ENCODE measurements at places on chromosomes 13 and 19. TPM values are rescaled to one million over a fixed set of nuclear protein-coding genes. Genes with fewer than 3 reads are reported as not detected.

GRCh38 chr19:2805991-2806649, 13.5 kb upstream of the ZNF554 start:
- no peak overlapping the region for H3K4me3 ChIP-seq
- H3K4me1 ChIP-seq: no peaks in the 10 kb centered on the region
- H3K27ac ChIP-seq: no peak overlapping the region
- DNase-seq: no peak
- H3K27me3 ChIP-seq: no peaks in the 10 kb centered on the region

GRCh38 chr13:73107970-73108369, 49.2 kb downstream of the KLF5 start:
- H3K36me3 ChIP-seq: no peaks in the 10 kb centered on the region
- no peaks in the 10 kb centered on the region for H3K4me1 ChIP-seq
- no peak overlapping the region for H3K4me3 ChIP-seq
- H3K27ac ChIP-seq: no peak overlapping the region
- DNase-seq: no peak
- no peaks in the 10 kb centered on the region for H3K27me3 ChIP-seq

Gene CDX2
- not detected for total RNA-seq

Gene SRRM5
- total RNA-seq: 0.37 TPM

DNA sequence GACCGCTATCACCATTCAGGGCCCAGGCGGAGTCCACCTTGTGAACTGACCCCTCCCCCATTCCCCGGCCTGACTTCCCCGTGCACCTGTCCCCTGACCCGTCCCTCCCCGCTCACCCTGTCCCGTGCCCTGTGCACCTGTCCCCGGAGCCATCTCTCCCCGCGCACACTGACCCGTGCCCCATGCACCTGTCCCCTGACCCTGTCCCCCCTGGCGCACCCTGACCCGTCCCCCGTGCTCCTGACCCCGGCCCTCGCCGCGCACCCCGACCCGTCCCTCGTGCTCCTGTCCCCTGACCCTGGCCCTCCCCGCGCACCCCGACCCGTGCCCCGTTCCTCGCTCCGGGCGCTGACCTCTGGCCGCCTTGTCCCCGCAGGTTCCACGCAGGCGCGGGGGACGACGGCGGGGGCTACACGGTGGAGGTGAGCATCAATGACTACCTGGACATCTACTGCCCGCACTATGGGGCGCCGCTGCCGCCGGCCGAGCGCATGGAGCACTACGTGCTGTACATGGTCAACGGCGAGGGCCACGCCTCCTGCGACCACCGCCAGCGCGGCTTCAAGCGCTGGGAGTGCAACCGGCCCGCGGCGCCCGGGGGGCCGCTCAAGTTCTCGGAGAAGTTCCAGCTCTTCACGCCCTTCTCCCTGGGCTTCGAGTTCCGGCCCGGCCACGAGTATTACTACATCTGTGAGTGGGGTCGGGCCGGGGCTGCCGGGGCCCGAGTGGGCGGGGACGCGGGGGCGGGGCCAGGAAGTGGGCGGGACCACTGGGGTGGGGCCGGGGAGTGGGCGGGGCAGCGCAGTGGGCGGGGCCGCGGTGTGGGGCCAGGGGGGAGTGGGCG, 9.7 kb downstream of the EFNA2 start:
- no peak overlapping the region for H3K27ac ChIP-seq
- H3K4me3 ChIP-seq: no peak overlapping the region
- no peaks in the 10 kb centered on the region for H3K36me3 ChIP-seq

Gene ZIC5
- not detected for total RNA-seq

All from activated CD4-positive, alpha-beta T cell treated with anti-CD3 and anti-CD28 coated beads for 36 hours (primary cell).